Glutamatergic neuron (in vitro differentiated cells): ENCODE measurements at places on chromosomes 4 and X.

DNA sequence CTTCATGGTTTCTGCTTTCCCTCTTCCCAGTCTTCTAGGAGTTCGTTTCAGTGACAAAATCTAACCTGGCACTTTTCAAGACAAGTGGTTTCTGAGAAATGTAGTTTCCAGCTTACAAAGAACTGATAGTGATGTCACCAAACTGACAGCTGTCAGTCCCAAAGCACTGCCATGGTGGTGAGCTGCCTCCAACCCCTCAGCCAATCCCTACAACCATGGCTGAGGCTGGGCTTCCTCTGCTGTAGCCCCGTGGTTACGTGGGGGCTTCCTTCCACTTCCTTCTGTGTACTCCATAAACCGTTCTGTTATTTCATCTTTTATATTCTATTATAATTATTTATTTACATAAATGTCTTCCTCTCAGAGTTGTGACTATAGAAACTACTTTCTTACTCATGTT lies 198.6 kb upstream of the AGA start:
- H3K4me1 ChIP-seq: peaks cover 14% of the 10 kb centered on the region
- H3K4me3 ChIP-seq: no peak overlapping the region
- DNase-seq: no peak
- H3K27ac ChIP-seq: no peak overlapping the region
- no peaks in the 10 kb centered on the region for H3K36me3 ChIP-seq
- H3K27me3 ChIP-seq: no peaks in the 10 kb centered on the region

- H3K27me3 ChIP-seq: no peaks in the 10 kb centered on the region
- no peak for DNase-seq
- H3K4me3 ChIP-seq: no peak overlapping the region
- H3K27ac ChIP-seq: no peak overlapping the region
Measured at GRCh38 chrX:123256378-123256777, 72.3 kb downstream of the GRIA3 start.

DNA sequence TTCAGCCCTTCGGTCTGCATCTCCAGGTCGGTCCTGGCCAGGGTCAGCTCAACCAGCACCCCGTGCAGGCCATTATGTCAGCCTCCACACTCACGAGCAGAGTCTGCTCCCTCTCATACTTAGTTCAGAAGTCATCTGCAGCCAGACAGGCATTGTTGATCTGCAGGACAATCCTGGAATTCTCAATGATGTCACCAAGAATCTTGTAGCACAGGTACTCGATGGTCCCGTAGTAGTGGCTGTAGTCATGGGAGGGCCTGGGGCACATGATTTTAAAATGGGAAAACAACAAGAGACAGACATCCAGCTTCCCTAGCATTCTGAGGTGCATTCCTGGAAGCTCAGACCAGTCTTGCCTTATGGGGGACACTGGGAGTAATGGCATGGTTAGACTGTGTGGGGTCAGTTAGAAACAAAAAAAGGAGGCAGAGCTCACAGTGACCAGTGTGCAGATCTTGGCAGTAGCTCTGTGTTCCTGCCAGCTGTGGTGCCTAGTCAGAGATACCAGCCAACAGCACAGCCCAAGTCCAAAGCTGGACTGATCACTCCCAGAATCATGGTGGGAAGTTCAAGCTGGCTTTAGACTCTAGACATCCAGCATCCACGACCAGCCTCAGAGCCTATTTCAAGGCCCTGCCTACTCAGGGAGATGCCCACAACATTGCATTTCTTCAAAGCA lies 31.9 kb downstream of the LRIT3 start:
- no peak overlapping the region for H3K27ac ChIP-seq
- no peaks in the 10 kb centered on the region for H3K27me3 ChIP-seq
- no peaks in the 10 kb centered on the region for H3K36me3 ChIP-seq
- DNase-seq: no peak
- no peaks in the 10 kb centered on the region for H3K4me1 ChIP-seq
- no peak overlapping the region for H3K4me3 ChIP-seq

- DNase-seq: no peak
- H3K4me3 ChIP-seq: no peak overlapping the region
- H3K27me3 ChIP-seq: peaks cover 2% of the 10 kb centered on the region
- H3K27ac ChIP-seq: no peak overlapping the region
- H3K36me3 ChIP-seq: no peaks in the 10 kb centered on the region
- no peaks in the 10 kb centered on the region for H3K4me1 ChIP-seq
Measured at GRCh38 chr4:37715889-37716402, 29.8 kb upstream of the RELL1 start.
